ENCODE measurements at places on chromosomes 5 and 9.

DNA sequence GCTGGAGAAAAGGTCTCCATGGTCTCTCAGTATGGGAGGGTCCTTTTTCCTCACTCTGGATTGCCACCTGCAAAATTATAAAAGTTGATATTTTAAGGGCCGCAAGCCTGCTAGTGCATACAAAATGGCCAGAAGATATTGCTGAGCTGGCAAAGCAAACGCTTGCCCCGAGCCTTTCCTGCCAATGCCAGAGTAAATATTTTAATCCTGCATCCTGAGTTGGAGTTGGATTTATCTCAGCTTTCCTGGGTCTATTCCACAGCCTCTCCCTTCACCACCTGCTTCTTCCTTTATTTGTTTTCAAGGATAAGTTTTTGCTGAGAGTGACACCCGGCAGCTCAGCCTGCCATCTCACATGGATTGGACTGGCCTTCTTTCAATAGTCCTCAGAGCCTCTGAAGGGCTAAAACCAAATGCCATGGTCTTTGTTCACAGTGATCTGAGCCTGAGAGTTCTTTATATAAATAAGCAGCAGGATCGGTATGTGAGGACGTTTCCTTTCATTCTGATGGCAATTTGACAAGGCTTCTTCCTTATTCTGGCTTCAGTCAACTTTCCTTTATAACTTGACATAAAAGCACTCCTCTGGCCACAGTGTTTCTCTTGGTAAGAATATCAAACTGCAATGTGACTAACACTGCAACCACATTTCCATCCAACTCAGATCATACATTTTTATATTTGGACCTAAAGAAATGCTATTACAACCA is 170.1 kb downstream of the ADAMTS12 start:
- DNase-seq, result no peak

- no peak for DNase-seq
Measured at GRCh38 chr9:98784831-98785806, 11.2 kb downstream of the ANKS6 start.

GRCh38 chr5:140020601-140021177 is 22.4 kb downstream of the NRG2 start:
- no peak for DNase-seq

- DNase-seq, result no peak
Measured at GRCh38 chr9:92308893-92309292, 15.4 kb upstream of the IARS1 start.

- no peak for DNase-seq
Measured at GRCh38 chr9:133101356-133102189, 19.5 kb downstream of the RALGDS start.

- DNase-seq, result no peak
Measured at GRCh38 chr9:118088090-118088489, 383.9 kb downstream of the TLR4 start.

DNA sequence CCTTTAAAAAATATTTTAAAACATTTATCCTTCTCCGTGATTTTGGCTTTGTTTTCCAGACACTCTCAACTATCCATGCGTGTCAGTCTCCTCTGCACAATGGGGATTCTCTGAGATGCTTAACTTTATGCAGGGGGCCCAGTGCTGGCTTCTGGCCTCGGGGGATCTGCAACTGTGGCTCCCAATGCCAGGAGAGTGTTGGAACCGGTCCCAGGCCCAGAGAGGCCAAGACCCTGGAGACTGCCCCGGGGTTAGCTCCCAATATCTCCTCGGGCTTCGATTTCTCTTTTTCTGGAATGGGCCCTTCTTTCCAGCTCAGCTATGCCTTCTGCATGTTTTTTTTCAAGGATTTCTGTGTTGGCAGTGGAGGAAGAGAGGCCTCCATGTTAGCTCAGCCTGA is 20.1 kb upstream of the SARDH start:
- DNase-seq, result no peak

DNA sequence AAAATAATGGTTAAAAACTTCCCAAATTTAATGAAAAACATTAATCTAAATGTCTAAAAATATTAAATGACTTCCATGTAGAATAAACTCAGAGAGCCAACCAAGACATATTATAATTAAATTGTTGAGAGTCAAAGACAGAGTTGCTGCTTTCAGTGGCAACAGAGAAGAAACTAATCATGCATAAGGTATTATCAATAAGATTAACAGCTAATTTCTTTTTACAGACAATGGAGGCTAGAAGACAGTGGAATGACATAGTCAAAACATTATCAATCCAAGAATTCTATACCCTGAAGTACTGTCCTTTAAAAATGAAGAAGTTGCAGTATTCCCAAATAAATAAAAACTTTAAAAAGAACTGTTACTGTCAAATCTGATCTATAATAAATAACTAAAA is 268.7 kb downstream of the IRX2 start:
- no peak for DNase-seq

DNA sequence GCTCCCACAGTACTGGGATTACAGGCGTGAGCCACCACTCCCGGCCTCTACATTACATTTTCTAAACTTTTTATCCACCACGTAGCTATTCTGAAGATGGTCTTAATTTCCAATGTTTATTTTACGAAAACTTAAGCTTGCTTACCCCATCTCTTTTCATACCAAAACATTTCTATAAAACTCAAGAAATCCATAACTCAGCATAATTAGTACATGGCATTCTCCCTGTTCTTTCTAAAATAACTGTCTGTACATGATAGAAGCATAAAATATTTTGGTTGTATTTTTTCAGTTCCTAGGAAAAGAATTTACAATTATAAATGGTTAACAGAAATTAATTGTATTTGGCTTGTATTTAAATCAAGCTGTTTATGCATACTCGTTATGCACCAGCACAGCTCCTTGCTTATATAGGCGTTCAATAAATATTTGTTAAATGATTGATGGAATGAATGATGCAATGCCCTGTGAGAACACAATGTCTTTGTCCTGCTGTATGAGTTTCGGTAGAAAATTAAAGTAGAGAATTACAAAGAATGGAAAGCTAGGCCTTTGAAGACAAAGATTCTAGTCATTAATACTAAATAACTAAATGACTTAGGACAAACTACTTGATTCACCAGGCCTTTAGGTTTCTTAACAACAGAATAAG is 384.2 kb downstream of the EFNA5 start:
- no peak for DNase-seq

- DNase-seq, result no peak
Measured at GRCh38 chr5:151406322-151406947, 41.0 kb upstream of the SLC36A1 start.

- no peak for DNase-seq
Measured at GRCh38 chr9:20512106-20512505, 110.2 kb downstream of the MLLT3 start.

DNA sequence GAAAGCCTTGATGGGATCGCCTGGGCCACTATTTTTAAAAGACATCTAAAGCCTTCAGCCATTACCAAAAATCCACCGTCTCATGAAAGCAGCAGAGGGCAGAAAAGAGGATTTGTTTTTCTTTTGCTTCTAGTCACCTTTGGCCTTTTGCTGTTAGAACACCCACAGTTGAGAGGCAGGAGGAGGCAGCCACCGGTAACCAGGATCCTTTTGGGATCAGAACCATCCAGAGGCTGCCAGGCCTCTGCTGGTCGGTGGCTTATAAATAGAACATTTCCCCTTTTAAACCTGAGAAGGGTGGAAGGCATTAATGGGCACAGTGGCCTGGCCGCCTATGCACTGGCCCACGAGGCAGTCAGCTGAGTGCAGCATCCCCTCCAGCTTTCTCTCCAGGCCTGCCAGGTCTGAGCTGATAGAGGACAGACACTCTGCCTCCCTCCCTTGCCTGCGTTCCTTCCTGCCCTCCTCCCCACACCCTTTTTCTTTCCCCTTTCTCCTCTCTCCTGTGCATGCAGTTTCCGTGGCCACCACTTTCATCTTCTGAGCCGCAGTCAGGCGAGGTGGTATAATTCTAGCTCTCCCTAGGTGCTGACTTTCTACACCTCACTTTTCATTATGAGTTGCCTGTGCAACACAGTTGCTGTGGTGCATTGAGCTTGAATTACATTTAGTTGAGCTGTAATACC is 253.4 kb downstream of the ARHGAP26 start:
- no peak for DNase-seq

DNA sequence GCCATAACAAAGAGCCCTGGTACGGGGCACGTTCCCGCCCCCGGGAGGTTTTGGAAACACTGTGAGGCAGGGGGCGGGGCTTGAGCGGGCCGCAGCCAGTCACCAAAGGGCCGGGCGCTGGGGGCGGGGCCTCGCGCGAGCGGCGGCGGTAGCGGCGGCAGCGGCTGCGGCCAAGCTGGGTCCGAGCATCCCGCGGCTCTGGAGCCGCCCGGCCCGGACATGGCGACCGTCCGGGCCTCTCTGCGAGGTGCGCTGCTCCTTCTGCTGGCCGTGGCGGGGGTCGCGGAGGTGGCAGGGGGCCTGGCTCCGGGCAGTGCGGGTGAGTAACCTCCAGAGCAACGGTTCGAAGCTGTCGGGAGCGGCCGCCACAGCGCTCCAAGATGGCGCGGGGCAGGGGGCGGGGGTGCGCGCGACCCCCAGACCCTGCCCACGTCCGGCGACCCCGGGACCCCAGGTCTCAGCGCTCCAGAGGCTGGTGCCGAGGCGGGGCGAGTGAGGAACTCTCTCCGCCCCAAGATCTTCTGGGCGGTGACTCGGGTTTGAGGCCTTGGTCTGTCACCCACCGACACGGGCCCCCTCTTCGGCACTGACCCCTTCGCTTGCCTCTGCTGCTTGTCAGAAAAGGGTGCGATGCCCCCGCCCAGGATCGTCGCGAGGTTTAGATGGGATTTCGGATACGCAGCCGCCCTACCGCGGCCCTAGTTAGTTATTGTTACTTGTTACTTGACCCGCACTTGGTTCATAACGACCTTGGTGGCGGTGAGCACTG is at the start of gene RECK:
RECK (plus strand) TSS at position 134 of the 769 bp plus-strand sequence; CDS start at position 220, 86 bp downstream.
- DNase-seq, result peak; percentile 61

DNA sequence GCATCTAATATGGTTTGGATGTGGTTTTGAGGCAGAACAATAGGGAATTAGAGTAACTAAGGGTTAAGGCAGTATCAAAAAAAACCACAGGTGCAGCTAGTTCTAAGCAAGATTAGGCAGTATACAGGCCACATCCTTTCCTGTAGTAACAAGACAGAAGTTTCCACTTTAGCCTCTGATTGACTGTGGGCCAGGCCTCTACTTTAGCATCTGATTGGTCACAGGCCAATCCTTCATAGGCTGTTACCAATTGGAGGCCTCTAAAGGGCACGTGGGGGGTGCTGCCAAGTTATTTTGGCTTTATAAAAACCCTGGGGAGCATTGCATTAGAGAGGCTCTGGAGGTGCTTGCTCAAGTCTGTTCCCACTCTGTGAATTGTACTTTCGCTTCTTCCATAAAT is 144.1 kb upstream of the ST8SIA4 start:
- no peak for DNase-seq

All from activated naive CD4-positive, alpha-beta T cell (primary cell).